Activated CD8-positive, alpha-beta T cell treated with anti-CD3 and anti-CD28 coated beads for 36 hours (primary cell): ENCODE measurements at places on chromosomes 16 and 17. TPM values are rescaled to one million over a fixed set of nuclear protein-coding genes. Genes with fewer than 3 reads are reported as not detected.

GRCh38 chr16:10978871-10979446 is 34.6 kb downstream of the CLEC16A start:
- no peak for DNase-seq
- H3K27me3 ChIP-seq = no peaks in the 10 kb centered on the region
- no peak overlapping the region for H3K27ac ChIP-seq

Gene CCL1
- total RNA-seq = not detected

GRCh38 chr16:85395913-85396878 is 216.9 kb upstream of the GSE1 start:
- DNase-seq = no peak
- H3K4me1 ChIP-seq = no peaks in the 10 kb centered on the region
- H3K36me3 ChIP-seq = no peaks in the 10 kb centered on the region
- no peak overlapping the region for H3K27ac ChIP-seq

DNA sequence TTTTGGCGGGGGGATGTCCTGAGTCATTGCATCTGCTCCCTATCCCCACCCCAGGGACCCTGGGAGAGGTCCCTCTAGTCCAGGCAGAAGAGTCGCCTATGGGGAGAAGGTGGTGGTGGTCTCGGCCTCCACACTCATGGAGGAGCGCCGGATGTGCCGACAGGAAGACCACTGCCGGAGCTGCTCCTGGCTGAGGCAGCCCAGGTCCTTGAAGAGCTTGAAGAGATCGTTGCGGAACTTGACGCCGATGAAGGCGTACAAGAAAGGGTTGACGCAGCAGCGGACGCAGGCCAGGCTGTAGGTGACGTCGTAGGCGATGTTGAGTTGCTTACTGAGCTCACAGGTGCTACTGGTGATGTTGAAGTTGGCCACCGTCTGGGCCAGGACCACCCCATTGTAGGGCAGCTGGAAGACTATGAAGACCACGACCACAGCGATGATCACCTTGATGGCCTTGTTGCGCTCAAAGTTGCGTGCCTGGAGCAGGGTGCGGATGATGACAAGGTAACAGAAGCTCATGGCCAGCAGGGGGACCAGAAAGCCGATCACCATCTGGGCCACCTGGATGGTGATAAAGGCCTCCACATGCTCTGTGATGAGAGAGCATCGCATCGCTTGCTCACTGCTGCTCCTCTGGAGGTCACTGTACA is 10.5 kb downstream of the CCR7 start:
- H3K4me1 ChIP-seq = peaks cover 98% of the 10 kb centered on the region
- H3K4me3 ChIP-seq = peak overlapping the region; percentile 53
- DNase-seq = peak; percentile 65
- peaks cover 94% of the 10 kb centered on the region for H3K36me3 ChIP-seq
- peak overlapping the region; percentile 88 for H3K27ac ChIP-seq

Gene OR4D1
- 0.25 TPM for total RNA-seq

DNA sequence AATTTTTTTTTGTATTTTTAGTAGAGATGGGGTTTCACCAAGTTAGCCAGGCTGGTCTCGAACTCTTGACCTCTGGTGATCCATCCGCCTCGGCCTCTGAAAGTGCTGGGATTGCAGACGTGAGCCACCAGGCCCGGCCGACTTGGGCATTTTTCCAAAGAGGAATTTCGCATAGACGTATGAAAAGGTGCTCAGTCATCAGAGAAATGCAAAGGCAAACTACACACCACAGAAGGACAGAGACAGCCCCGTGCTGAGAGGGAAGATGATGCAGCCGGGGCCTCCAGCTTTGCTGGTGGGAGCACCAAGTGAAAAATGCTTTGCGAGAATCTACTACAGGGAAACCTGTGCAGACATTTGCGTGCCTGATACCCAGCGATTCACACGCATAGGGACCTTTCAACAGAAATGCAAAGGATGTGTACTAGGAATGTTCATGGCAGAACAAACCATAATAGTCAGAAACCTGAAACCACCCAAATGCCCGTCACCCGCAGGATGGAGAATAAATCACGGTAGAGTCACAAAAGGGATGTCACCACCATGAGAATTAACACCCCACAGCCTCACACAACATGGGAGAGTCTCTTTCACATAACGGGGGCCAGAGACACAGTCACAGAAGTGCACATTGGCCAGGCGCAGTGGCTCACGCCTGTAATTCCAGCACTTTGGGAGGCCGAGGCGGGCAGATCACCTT is 5.2 kb downstream of the RAB40B start:
- H3K27ac ChIP-seq = no peak overlapping the region
- DNase-seq = no peak
- peaks cover 16% of the 10 kb centered on the region for H3K36me3 ChIP-seq
- H3K4me3 ChIP-seq = no peak overlapping the region
- H3K27me3 ChIP-seq = peaks cover 3% of the 10 kb centered on the region

DNA sequence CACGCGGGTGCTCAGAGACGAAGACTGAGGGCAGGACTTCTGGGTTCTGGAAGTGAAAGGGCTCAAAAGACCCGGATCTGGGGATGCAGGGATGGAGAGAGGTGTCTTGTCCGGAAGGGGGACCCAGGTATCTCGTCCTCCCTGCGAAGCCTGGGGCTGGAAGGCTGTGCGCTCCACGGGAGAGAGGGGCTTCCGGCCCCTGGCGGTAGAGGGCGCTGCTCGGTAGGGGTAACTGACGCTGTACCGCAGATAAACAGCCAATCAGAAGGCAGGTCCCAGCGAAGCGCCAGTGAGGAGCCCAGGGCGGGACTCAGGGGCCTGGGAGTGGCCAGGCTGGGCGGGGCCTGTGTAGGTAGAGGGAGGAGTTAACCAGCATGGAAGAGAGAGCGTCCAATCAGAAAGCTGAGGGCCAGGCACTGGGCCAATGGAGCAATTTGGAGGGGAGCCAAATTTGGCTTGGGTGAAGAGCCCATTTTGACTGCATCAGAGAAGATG is 804 bp downstream of the TGFB1I1 start:
- H3K4me3 ChIP-seq = peak overlapping the region; percentile 60
- DNase-seq = peak; percentile 67
- no peak overlapping the region for H3K27ac ChIP-seq
- H3K27me3 ChIP-seq = peaks cover 19% of the 10 kb centered on the region
- H3K4me1 ChIP-seq = peaks cover 16% of the 10 kb centered on the region

DNA sequence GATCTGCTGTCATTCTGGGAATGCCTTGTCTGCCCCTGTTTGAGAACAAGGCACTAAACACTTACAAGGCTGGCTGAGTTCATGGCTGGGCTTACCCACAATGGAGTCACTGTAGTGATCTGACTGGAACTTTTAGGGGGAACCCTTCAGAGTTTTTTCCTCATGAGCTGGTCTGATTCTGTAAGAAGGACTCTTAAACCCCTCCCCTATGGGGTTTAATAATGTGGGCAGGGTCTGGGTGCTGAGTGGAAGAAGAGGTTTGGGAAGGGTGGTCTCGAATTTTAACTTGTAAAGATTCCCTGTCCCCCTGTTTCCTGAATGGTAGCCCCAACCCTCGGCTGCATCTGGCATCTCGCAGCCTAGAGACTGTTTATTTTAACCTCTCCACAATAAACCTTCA is 30.6 kb downstream of the OSBPL7 start:
- H3K36me3 ChIP-seq = no peaks in the 10 kb centered on the region
- H3K27ac ChIP-seq = no peak overlapping the region
- peaks cover 53% of the 10 kb centered on the region for H3K27me3 ChIP-seq

DNA sequence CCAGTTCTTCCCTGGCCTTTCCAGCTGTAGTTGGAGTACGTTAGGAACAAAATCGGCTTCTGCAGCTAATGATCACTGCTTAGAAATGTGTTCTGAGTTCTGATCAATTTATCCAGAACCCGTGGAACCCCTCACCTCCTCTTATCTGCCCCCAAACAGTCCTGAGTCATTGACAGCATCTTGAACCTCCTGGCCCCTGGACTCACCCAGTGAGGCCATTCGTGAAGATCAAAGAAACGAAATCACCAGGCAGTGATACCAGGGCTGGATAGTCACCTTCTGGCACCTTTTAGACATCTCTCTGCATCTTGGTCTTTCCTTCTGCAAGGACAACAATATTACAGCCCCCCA is 17.0 kb upstream of the EXOC7 start:
- DNase-seq = no peak
- H3K27me3 ChIP-seq = no peaks in the 10 kb centered on the region
- H3K4me3 ChIP-seq = no peak overlapping the region
- peak overlapping the region; percentile 17 for H3K27ac ChIP-seq
- H3K36me3 ChIP-seq = no peaks in the 10 kb centered on the region

- H3K4me1 ChIP-seq = no peaks in the 10 kb centered on the region
- no peaks in the 10 kb centered on the region for H3K36me3 ChIP-seq
- H3K4me3 ChIP-seq = no peak overlapping the region
- H3K27ac ChIP-seq = no peak overlapping the region
Measured at GRCh38 chr17:18217412-18218015, 7.9 kb upstream of the LLGL1 start.

- H3K27ac ChIP-seq = no peak overlapping the region
- H3K27me3 ChIP-seq = peaks cover 3% of the 10 kb centered on the region
- no peak overlapping the region for H3K4me3 ChIP-seq
Measured at GRCh38 chr17:79707931-79708891, 22.5 kb upstream of the ENPP7 start.

GRCh38 chr17:81428121-81428515 is 32.9 kb downstream of the BAHCC1 start:
- H3K4me1 ChIP-seq = peaks cover 7% of the 10 kb centered on the region
- peak; percentile 55 for DNase-seq
- no peak overlapping the region for H3K4me3 ChIP-seq
- no peak overlapping the region for H3K27ac ChIP-seq
- no peaks in the 10 kb centered on the region for H3K36me3 ChIP-seq
- peaks cover 27% of the 10 kb centered on the region for H3K27me3 ChIP-seq

DNA sequence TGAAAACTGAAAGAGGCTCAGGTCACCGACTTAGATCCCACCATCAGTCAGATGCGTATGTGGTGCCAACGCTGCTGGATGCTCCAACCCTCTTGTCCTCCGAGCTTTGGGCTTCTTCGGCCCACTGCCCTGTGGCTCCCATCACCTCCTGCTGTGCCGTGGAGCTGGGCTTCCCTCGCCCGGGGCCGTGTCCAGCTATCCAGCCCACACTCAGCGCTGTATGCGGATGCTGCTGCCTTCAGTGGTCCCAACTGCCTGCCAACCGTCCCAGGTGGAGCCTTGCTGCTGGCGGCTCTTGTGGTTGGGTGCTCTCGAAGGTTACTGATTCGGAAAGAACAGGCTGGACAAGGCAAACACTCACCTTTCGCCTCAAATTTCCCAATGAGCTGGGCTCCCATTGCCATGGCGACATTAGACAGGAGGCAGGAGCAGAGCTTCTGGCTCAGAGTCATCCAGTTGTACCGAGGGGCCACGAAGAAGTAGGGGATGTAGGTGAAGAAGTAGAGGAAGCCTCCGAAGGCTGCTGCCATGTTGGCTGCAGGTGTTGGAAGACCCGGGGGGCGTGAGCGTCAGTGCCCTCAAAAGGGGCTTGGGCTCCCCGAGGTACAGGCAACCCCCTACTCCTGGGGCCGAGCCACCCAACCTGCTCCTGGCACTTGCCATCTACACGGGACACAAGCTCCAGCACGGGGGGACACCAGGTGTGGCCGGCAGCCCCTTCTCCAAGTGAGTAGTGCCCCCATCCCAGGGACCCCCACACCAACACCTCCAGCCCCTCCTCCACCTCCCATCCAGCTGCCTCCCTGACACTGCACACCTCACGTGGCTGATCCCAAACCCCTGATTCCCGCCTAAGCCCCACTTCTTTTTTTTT is 32.2 kb downstream of the ABCA3 start:
- H3K36me3 ChIP-seq = no peaks in the 10 kb centered on the region
- H3K27me3 ChIP-seq = no peaks in the 10 kb centered on the region
- H3K4me3 ChIP-seq = no peak overlapping the region
- H3K27ac ChIP-seq = no peak overlapping the region
- no peaks in the 10 kb centered on the region for H3K4me1 ChIP-seq

Gene CDK10
- 85.8 TPM for total RNA-seq

Gene PRSS21
- total RNA-seq = 12.5 TPM
